ENCODE measurements at places on chromosomes 1 and 21. TPM values are rescaled to one million over a fixed set of nuclear protein-coding genes. Genes with fewer than 3 reads are reported as not detected.

THEM4 gene
- total RNA-seq = 13.8 TPM

NOS1AP gene
- total RNA-seq = not detected

GJA8 gene
- not detected for total RNA-seq

GRCh38 chr1:47196622-47197021 is 6.8 kb upstream of the PDZK1IP1 start:
- DNase-seq = no peak

GRCh38 chr1:91791691-91792488 is 94.1 kb downstream of the TGFBR3 start:
- DNase-seq = no peak

DNA sequence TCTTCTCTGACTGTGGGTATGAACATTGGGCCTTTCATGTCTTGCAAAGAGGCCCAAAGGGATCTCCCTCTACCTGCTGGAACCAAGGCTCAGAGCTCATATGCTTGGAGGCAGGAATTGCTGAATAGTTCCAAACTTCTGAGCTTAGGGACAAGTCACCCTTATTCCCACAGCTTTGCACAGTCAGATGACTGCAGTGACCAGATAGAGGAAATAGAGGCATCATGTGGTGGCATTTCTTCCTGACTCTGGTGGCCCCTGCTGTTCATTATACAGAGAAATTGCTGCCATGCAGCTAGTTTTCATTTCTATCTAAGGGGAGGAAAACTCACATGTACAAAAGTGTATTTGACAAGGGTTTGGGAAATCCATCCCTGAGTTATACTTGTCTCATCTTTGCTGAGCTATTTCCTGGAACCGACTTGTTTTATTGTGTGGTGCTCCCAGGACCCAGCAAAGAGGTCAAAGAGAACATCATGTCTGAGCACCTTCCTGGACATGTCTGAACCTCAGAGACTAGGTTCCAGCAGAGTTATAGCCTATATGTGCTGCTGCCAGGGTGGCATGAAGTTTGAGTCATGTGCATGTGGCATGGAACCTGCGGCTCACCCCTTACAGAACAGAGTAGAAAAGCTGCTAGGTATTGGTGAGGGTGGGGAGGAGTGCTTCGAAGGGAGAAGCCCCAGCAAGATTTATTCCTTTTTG is 131.2 kb downstream of the PIK3R3 start:
- DNase-seq = no peak
